Natural killer cell treated with Interleukin-12 subunit alpha and Interleukin-12 subunit beta and Interleukin-15 and Interleukin-18, amount 100 ng/mL, for 72 hours (primary cell): ENCODE measurements at places on chromosomes 5 and 9. TPM values are rescaled to one million over a fixed set of nuclear protein-coding genes. Genes with fewer than 3 reads are reported as not detected.

DNA sequence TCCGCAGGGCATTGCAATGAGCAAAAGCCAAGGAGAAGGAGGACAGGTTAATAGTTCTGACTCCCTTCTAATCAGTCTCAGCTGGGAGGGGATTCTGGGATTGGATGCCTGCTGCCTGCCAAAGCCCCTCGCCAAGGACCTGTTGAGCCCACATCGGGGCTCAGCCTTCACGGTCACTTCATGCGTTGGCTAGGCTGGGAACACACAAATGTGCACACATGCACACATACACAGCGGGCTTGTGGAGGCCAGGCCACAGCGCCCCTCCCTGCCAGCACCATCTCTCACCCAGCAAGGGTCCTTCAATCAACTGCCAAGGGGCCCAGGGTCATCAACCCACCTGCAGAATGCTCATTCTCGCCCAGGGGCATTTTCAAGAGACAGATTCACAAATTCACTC is 113.9 kb downstream of the C5orf15 start:
- H3K4me1 ChIP-seq: no peaks in the 10 kb centered on the region
- H3K36me3 ChIP-seq: no peaks in the 10 kb centered on the region
- no peak overlapping the region for H3K27ac ChIP-seq
- no peak for DNase-seq
- peaks cover 9% of the 10 kb centered on the region for H3K27me3 ChIP-seq
- no peak overlapping the region for H3K4me3 ChIP-seq

Gene CDK9
- 132 TPM for total RNA-seq

Gene ADGRD2
- total RNA-seq: not detected

DNA sequence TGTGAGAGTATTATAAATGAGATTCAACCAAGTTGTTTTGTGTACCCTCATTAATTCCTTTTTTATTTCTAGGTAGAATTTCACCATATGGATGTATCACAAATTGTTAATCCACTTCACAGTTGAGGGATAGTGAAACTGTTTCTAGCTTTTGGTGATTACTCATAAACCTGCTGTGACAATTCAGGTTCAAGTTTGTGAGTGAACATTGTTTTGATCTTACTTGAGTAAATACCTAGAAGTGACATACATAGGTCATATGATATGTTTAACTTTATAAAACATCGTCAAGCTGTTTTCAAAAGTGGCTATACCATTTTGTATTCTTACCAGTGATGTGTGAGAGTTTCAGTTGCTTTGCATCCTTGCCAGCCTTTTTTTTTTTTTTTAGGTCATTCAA is 112.9 kb downstream of the CAMK4 start:
- DNase-seq: no peak
- H3K36me3 ChIP-seq: no peaks in the 10 kb centered on the region
- H3K27ac ChIP-seq: no peak overlapping the region
- H3K27me3 ChIP-seq: no peaks in the 10 kb centered on the region
- no peaks in the 10 kb centered on the region for H3K4me1 ChIP-seq
- H3K4me3 ChIP-seq: no peak overlapping the region

DNA sequence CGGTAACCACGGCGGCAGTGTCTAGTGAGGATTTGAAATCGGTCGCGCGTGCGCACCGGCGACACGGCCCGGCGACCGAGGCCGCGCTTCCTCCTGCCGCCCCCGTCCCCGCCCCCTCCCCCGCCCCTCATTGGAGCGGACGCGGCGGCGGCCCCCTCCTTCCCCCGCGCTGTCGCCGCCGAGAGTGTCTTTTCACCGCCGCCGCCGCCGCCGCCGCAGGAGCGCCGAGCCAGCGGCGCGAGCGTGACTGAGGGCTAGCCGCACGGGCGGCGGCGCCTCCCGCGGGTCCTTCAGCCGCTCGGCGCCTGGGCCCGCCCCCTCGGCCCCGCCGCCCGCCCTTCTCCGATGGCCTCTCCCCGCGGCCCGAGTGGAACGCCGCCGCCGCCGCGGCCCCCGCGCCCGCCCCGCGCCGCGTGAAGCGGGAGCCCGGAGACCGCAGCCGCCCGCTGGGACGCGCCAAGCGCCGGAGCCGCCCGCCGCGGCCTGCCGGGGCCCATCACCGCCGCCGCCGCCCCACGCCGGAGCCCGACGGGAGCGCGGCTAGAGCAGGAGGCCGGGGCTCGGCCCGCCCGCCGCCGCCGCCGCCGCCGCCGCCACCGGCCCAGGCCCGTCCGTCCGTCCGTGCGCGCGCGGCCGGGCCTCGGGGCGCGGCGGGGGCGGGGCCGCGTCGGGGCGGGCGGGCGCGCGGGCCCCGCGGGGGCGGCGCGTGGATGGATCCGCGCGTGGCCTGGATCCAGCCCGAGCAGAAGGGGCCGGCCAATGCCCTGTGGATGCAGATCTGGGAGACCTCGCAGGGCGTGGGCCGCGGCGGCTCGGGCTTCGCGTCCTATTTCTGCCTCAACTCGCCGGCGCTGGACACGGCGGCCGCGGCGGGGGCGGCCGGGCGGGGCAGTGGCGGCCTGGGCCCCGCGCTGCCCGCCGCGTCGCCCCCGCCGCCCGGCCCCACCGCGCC is at the start of gene TENT4A:
Gene TENT4A, plus strand, starts transcription at position 159 of the 952 bp plus-strand sequence. Its CDS starts 552 bp downstream, at position 711.
- peak within 1 kb of the TSS; percentile 87 for H3K27ac ChIP-seq
- H3K27me3 ChIP-seq: peaks cover 8% of the 10 kb centered on the region
- H3K36me3 ChIP-seq: no peaks in the 10 kb centered on the region
- DNase-seq: no peak
- peak within 1 kb of the TSS; percentile 82 for H3K4me3 ChIP-seq
- H3K4me1 ChIP-seq: peaks cover 46% of the 10 kb centered on the region

Gene SET
- total RNA-seq: 495 TPM

DNA sequence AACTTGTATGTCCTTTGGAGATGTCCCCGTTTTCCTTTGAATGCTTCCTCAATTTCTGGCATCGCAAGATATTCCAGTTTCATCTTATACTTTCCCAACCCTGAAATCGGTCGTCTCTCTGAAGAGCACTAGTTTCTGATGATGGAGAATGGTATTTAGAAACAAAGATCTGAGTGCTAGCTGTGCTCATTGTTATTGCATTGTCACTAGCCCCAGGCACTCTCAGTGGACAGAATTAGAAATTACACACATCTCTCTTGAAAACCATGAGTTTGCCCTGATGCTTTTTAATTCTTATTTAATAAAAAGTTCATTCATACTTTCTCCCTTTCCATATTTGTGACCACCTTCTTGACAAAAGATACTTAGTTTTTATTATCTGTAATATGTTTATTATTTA is 67.7 kb downstream of the C9orf152 start:
- H3K4me3 ChIP-seq: no peak overlapping the region

Gene IL3
- total RNA-seq: not detected

- no peak for DNase-seq
- H3K4me3 ChIP-seq: no peak overlapping the region
- no peaks in the 10 kb centered on the region for H3K4me1 ChIP-seq
Measured at GRCh38 chr5:129431406-129431805, 28.7 kb upstream of the ADAMTS19 start.

Gene ROPN1L
- total RNA-seq: 0.57 TPM
